ENCODE measurements at places on chromosomes 2 and 18.

DNA sequence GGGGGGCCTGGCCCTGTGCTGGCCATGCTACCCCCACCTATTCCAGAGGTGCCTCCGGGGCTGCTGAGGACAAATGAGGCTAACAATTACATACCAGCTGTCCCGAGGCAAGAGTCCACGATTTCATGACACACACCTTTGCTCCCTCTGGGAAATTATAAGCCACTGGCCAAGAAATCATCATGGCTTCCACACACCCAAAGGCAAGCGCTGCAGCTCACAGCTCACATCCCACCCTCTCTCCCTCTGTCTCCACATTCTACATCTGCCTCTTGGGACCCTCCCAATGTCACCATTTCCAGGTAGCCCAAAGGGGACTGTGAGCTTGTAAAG is 134.4 kb downstream of the HDAC4 start:
- DNase-seq = no peak

- no peak for DNase-seq
Measured at GRCh38 chr2:18356676-18357075, 203.8 kb downstream of the RDH14 start.

- no peak for DNase-seq
Measured at GRCh38 chr2:238495422-238495821, 68.7 kb downstream of the ASB1 start.

DNA sequence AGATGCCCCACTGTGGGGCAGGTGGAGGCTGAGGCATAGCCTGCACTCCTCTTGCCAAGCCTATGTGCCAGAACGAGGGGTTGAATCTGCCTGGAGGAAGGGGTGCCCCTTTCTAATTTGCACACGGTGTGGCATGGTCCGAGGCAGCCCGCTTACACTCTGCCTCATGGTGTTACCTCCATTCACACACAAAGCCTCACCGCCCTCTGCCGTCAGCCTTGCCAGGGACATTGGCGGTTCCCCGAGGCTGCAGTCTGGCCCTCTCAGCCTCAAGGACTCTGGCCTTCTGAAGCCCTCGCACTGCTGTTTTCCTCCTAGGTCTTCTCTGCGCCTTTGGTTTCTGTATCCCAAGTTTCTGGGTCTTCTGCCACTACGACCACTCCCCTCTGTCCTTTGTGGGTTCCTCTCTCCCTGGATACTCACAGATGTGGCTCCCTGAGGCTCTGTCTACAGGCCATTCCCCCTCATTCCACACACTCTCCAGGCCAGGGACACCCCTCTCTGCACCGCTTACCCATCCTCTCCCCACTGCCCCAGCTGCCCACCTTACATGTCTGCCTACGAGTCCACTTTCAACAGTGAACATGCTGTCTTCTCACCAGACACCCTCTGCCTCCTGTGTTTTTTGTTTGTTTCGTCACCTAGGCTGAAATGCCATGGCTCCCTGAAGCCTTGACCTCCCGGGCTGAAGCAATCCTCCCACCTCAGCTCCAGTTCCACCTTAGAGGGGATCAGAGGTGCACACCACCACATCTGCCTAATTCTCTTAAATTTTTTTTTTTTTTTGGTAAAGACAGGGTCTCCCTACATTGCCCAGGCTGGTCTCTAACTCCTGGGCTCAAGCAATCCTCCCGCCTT is 7.9 kb upstream of the ASPRV1 start:
- no peak for DNase-seq

GRCh38 chr2:161052214-161052613 is 108.0 kb upstream of the TANK start:
- no peak for DNase-seq

DNA sequence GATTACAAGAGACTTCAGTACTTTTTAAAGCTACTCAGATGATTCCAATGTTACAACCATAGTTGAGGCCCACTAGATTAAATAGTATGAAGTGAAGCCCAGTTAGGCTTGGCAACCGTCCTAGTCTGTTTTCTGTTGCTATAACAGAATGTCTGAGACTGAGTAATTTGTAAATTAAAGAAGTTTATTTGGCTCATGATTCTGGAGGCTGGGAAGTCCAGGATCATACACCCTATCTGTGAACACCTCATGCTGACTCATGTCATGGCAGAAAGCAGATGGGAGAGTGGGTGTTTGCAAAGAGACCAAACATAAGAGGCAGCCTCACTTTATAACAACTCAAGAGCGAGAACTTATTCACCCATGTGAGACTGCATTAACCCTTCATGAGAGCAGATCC is 63.1 kb downstream of the CCDC150 start:
- DNase-seq = no peak

- no peak for DNase-seq
Measured at GRCh38 chr2:74513605-74514367, 464 bp upstream of the TLX2 start.

DNA sequence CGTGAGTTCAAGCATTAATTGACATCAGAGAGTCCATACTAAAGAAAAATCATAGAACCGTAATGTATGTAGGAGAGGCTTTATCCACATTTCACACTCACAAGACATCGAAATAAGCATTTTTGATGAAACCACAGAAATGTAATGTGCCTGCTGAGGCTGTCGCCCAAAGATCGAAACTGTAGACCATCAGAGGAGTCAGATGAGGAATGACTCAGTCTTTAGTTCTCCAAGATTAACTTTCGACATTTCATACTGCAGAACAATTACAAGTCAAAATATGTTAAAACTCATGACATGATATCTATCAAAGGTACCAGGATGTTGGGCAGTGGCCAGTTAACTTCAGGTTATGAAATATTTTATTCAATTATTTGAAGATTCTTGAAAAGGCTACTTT is 79.6 kb downstream of the RAB31 start:
- DNase-seq = no peak

DNA sequence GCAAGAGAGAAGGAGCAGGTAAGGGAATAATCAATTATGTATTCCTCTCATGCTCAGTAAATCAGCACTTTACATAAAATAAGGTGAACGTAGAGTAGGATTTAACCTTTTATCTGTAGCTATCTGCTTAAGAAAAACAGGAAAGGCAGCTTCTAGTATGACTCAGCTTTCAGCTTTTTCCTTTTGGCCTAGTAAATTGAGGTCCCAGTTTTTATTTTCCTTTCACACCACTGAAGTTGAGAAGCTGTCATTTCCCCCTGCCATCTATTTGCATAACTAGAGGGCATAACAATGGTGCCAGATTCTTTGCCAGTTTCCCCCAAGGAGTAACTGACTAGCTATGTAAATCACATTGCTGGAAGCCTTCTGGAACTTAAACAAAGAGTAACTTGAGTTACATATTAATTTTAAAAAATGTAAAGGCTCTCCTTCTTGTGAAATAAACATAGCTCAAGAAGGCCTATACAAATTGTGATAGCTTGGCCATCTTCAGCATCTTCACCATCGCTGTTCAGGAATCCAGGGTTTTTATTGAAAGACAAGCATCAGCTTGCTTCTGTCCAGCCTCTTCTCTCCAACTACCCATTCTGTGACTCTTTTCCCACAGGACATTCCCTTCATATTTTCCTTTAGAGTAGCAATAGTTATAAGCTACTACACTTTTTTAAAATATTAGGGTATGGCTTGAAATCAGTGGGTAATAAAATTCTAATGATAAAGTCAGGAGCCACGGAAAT is 97.0 kb downstream of the KYNU start:
- no peak for DNase-seq

GRCh38 chr18:77539860-77540259 is 290.2 kb downstream of the GALR1 start:
- DNase-seq = no peak

- no peak for DNase-seq
Measured at GRCh38 chr2:106541333-106541732, 54.2 kb downstream of the CD8B2 start.

DNA sequence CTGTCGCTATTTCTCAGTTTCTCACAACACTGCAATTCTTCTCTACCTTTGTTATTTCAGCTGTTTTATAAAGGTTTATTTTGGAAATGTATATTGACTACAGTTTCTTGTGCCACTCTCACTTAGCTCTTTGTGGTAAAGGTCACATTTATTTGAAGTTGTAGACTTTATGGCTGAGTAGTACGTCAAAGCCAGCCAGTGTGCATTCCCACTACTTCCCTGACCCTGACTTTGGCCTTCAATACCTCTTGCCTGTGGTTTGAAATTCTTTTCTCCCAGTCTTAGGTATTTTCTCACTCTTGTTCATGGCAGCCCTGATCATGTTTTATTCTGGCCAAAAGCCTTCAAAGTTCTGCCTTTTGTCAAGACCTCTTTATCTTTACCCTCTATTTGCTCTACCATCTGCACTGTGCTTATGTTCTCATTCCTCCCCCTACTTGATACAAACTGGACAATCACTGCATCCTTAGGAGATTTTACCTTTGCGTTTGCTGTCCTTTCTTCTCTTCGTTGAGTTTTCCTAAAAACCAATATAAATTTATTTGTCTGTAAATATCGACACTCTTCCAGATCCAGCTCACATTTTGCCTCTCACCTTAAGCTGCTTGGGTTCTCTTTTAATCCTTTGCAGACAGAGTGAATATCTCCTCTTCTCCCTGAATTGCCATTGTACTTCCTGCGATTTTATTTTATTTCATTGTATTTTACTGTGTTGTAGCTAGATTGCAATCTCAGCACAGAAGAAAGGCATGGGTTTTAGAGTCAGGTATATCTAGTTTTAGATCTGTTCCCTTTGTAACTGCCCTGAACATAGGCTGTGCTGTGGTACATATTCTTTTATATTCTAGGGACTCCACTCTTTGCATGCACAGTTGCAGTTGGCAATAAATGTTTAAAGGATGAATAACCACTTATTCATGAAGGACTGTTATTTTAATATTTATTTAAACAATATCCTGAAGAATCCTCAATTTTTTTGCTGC is 31.2 kb downstream of the GULP1 start:
- DNase-seq = peak; percentile 53

- no peak for DNase-seq
Measured at GRCh38 chr2:28247734-28248133, 144.9 kb upstream of the FOSL2 start.

GRCh38 chr2:132654968-132655367 is 15.0 kb downstream of the LYPD1 start:
- DNase-seq = no peak

DNA sequence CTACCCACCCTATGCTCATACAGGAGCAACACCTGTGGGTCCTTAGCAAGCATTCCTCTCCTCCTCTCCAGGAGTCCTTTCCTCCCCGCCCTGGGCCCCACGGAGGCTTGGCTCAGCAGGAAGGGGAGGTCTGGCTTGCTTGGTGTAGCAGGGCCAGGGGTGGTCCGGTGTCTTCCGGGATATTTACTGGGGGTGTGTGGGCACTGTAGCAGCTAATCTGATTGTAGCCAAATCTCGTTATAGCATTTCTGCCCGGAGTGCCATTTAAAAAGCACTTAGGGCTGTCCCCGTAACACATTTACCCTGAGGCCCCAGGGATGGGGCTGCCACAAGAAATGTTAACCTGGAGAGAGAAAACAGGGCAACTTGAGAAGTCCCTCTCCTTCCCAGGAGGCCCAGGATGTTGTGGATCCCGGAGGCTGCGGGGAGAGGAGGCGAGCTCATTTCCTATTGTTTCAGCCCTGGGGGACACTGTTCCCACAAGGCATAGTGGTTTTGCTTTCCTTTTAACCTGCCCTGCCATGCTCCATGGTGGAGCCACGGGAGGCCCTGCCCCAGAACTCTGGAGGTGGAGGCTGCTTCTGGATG is 134.5 kb downstream of the CLIP4 start:
- no peak for DNase-seq

GRCh38 chr2:127659408-127660290 is 13.7 kb downstream of the GPR17 start:
- DNase-seq = no peak

DNA sequence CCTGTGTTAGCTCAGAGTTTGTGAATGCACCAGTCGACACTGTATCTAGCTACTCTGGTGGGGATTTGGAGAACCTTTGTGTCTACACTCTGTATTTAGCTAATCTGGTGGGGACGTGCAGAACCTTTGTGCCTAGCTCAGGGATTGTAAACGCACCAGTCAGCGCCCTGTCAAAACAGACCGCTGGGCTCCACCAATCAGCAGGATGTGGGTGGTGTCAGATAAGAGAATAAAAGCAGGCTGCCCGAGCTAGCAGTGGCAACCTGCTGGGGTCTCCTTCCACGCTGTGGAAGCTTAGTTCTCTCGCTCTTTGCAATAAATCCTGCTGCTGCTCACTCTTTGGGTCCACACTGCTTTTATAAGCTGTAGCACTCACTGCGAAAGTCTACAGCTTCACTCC is 324.2 kb downstream of the RAD51AP2 start:
- no peak for DNase-seq

DNA sequence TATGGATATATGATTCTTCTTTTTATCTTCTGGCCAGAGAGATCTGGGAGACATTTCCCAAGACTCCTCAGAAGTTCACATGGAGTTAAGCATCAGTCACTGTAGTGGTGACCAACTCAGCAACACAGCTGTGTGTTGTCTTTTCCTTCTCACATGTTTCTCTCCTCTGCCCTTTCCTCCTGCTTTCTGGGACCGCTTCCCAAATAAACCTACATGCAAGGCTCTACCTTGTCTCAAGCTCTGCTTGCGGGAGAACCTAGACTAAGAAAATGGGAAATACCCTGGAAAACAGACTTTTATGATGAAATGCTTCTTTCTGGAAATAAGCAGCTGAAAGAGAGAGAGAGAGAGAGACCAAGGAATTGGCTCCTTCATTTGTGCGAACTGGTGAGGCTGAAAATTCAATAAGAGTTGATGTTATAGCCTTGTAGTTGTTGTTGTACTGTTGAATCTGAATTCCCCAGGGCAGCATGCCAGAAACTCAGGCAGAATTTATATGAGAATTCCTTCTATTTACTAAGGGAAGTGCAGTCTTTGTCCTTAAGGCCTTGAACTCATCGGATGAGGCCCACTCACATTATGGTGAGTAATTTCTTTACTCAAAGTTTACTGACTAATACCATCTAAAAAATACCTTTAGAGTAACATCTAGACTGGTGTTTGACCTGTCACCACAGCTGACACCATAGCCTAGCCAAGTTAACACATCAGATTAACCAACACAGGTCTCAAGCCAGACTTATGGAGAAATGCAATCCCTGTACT is 22.7 kb upstream of the DSC1 start:
- DNase-seq = no peak

GRCh38 chr18:24974431-24974830 is 377.5 kb downstream of the ZNF521 start:
- DNase-seq = no peak

DNA sequence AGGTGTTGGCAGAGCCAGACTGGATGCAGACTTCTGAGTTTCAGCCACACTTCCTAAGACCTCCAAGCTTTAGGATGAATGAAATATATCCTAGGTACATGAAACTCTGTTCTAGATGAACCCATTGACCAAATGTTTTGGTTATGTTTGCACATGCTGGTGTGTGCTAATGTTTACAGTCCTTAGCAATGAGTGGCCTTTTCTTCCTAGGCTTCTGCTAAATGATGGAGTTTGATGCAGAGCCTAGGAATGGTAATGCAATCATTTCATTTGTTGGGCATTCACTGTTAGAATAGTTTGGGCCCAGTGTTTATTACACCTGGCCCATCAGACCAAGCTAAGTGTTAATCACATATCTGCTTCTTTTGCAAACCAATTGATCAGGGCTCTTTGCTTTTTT is 464.7 kb downstream of the MEIS1 start:
- DNase-seq = no peak

GRCh38 chr2:209929369-209929768 is 73.1 kb upstream of the RPE start:
- DNase-seq = no peak

GRCh38 chr2:120943403-120944034 is 207.9 kb downstream of the GLI2 start:
- DNase-seq = no peak

Measured in SHP77 (cell line).